ENCODE measurements at places on chromosomes 6 and 20. TPM values are rescaled to one million over a fixed set of nuclear protein-coding genes. Genes with fewer than 3 reads are reported as not detected.

- H3K36me3 ChIP-seq = no peaks in the 10 kb centered on the region
- H3K4me3 ChIP-seq = no peak overlapping the region
- no peak overlapping the region for H3K27ac ChIP-seq
- H3K27me3 ChIP-seq = peaks cover 7% of the 10 kb centered on the region
- no peaks in the 10 kb centered on the region for H3K4me1 ChIP-seq
- no peak for DNase-seq
Measured at GRCh38 chr6:160252073-160252813, 6.4 kb downstream of the SLC22A2 start.

DNA sequence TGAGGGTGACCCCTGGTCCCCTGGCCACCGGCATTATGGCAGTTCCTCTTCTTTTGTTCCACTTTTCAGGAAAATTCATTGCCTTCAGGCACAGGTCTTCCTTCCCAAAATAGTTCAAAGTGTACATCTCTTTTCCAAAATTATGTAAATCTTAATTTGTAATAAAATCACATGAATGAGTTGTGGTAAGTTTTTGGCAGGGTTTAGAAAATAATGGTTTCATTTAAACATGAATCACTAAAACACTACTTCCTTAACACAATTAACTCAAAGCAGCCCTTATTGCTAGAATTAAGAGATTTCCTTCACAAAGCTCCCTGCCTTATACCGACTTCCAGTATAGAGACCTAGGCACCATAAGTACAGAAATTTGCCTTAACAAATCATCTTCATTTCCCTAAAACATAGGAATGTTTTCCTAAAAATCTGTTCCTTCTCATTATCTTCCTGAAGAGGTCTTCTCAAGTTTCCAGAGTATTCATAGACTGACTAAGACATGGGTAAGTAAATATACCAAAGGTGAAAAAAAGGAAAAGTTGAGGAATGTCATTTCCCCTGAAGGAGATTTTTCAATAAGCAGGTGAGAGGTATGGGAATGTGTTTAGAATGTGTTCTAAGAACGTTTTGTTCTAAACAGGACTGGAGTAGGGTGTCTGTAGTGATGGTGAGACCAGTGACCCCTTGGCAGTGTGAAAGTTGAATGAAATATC lies 148.2 kb upstream of the CITED2 start:
- peak; percentile 52 for DNase-seq
- H3K27me3 ChIP-seq = no peaks in the 10 kb centered on the region
- no peak overlapping the region for H3K4me3 ChIP-seq
- peak overlapping the region; percentile 94 for H3K27ac ChIP-seq

DNA sequence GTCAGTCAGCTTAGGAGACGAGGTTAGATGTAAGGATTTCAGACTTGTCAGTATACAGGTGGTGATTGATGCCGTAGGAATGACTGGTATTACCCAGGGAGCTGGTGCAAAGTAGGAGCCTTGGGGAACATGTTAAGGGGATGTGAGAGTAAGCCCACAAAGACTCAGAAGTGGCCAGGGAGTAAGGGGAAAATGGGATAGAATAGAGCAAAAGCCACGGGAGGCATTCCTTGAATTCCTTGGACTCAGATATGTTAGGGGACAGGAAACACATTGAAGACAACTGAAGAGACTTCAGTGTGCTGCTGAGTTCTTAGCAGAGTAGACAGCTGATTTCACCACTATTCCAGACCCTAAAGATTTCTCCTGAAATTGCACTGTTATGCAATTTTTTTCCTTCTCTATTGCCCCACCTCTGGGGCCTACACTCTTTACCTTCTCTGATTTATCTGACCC lies 1.2 kb upstream of the ACAT2 start:
- peak overlapping the region; percentile 99 for H3K27ac ChIP-seq
- H3K36me3 ChIP-seq = peaks cover 60% of the 10 kb centered on the region
- peak overlapping the region; percentile 68 for H3K4me3 ChIP-seq
- peaks cover 13% of the 10 kb centered on the region for H3K4me1 ChIP-seq

DNA sequence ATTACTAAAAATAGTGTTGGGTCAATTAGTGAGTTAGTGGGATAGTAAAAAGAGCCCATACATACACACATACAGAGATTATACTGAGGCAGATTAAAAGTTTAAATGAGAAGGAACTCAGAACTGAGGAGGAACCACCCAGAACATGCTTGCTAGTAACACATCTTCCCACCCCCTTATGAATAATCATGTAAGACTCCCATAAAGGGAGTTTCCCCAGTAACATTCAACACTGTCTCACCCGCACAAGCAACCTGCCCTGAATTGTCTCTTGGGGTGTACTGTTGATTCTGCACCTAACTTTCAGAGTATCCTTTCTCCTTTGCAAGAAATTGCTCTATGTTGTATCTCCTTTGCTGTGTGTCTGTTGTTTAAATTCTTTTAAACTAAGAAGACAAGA lies 11.1 kb upstream of the HLA-DQB2 start:
- H3K4me3 ChIP-seq = no peak overlapping the region
- peaks cover 32% of the 10 kb centered on the region for H3K27me3 ChIP-seq
- no peak overlapping the region for H3K27ac ChIP-seq
- no peaks in the 10 kb centered on the region for H3K4me1 ChIP-seq
- peak; percentile 7 for DNase-seq
- no peaks in the 10 kb centered on the region for H3K36me3 ChIP-seq

DNA sequence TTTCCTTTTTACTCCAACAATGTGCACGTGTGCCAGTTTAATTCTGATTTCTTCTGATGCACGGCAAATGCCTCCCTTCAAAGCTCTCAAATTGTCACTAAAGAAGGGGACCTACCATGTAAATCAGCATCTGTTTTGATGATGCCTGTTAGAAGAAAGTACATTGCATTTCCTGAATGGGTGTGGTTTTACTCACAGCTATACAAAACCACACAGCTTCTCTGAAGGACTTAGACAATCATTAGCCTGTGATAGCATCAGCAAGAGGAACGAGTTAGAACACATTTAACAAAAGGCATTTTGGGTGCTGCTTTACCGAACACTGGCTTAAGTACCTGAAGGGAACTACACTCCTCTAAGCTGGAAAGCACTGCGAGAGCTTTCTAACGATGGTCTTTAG lies 109.4 kb downstream of the ATXN1 start:
- no peak overlapping the region for H3K27ac ChIP-seq
- H3K27me3 ChIP-seq = no peaks in the 10 kb centered on the region
- DNase-seq = no peak
- no peaks in the 10 kb centered on the region for H3K4me1 ChIP-seq

SMPDL3A gene
- total RNA-seq = 12.4 TPM

LPA gene
- total RNA-seq = not detected

FAM184A gene
- total RNA-seq = 0.97 TPM

Data from A673 (cell line).